CD4-positive, alpha-beta T cell treated with Interleukin-10 for 1 hour (primary cell): ENCODE measurements at places on chromosomes 11 and 22.

DNA sequence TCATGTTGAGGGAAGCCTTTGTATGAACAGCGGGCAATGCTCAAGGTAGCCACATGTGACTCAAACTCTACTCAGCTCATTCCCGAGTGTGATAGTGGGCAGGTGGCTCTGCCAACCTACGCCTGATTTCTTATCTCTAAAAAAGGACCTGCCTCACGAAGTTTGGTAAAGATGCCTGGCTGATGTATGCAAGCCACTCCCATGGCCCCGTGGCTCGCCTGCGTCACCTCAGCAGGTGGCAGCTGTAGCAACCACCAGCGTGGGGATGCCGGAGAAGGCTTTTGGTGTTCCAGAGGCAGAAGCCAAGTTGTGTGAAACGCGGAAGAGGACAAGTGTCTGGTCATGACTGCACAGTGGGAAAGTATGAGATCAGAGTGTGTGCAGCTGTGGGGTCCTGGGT lies 5.4 kb downstream of the FADS2 start:
- no peak for DNase-seq

DNA sequence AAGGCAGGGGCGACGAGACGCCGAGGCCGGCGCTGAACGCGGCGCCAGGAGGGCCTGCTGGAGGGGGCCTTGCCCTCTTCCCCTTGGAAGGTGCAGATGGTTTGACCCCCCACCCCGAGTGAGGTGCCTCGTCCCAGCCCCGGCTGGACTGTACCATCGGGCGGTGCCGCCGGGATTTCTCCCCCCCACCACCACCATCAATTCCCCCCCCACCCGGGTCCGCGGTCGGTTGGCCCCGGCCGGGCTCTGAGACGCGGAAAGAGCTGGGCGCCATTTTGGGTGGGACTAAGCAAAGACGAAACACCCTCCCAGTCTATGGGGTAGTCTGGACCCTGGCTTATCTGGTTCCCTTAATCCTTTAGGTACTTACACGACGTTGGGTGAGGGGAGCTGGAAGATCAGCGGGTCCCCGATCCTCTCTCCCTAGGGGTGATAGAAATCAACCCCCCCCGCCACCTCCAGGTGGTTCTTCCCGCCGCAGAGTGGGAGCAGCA lies at the start of gene PRDM10:
Gene PRDM10 (minus strand): TSS at position 484 of the 494 bp plus-strand sequence. CDS start 41,871 bp downstream, outside the sequence.
- peak; percentile 96 for DNase-seq

- no peak for DNase-seq
Observed at GRCh38 chr11:67278135-67278938, 10.8 kb upstream of the ANKRD13D start.

DNA sequence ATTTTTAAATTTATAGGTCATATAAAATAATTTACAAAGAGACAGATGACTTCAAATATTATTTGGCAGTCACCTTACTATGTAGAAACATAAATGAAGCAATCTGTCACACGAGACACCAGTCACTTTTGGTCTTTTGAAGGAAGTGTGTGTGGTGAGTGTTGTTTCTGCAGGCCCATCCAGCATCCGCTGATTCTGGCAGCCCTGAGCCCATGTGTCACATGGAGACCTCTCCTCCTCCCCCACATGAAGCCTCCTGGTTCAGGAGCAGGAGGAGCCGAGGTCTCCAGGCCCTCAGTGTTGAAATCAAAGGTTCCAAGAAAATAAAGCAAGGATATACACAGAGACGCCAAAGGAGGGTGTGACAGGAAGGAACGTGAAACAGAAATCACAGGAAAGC lies 60.1 kb downstream of the ARFGAP3 start:
- no peak for DNase-seq

DNA sequence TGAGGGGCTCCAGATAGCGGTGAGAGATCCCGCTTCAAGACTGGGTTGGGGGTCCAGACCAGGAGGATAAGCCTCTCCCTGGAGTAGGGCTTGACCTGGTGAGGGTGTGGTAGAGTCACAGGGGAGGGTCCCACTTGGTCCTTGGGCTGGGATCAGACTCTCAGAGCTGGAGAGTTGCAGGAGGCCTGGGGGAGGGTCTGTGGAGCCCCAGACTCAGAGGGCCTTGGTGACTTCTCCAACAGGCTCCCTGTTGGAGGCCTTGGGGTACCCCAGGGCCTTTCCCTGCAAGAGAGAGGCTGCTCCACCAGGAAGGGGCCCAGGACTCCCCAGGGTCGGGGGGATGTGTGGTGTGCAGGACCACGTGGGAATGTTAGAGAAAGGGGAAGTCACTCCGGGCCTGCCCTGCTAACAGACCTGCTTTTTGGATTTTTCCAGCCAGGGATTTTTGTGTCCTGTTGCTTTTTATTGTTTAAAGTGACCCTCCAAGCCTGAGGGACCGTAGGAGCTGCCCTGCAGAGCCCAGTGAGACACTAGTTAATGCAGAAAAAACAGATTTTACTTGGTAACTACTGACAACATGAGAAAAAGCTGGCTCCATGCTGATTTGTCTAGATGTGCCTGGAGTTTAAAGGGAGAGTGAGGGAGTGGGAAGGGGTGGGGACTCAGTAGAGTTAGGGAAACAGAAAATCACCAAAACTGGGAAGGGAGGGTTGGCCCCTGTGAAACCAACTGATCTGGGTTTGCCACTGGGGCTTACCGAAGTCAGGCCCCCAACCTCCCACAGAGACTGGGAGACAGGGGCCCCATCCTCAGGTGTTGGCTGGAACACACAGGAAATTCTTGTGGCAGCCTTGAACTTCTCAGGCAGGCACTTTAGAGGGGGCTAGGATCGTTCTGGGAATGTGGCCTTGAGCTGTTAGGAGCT lies 801 bp upstream of the TXNRD2 start:
- DNase-seq = peak; percentile 9

DNA sequence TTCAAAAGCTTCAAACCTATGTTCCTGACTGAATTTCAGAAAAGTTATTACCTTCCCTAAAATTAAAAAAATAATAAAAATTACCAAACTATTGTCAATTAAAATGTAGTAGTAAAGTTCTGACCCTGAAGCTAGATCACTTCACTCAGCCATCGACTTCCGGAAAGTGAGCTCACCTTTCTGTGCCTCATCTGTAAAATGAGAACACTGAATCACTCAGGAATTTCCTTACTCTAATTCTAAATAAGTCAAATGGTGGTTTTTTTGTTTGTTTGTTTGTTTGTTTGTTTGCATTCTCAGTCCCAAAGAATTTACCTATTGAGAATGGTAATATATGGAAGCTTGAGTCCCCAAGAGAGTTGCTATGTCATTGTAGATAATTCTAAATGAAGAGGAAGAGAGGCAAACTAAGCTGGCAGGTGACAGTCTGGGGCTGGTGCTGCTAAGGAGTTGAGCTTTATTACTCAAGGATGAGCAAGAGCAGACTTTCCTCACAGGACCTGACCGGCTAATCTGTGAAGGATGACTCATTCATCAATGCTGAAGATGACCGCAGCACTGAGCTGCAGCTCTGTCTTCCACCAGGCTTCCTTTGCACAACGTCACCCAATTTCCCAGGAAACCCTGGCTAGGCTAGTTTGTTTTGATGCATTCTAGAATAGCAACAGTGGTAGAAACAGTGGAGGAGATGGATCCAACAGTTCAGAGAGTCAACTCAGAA lies 248.8 kb downstream of the RAB38 start:
- no peak for DNase-seq

DNA sequence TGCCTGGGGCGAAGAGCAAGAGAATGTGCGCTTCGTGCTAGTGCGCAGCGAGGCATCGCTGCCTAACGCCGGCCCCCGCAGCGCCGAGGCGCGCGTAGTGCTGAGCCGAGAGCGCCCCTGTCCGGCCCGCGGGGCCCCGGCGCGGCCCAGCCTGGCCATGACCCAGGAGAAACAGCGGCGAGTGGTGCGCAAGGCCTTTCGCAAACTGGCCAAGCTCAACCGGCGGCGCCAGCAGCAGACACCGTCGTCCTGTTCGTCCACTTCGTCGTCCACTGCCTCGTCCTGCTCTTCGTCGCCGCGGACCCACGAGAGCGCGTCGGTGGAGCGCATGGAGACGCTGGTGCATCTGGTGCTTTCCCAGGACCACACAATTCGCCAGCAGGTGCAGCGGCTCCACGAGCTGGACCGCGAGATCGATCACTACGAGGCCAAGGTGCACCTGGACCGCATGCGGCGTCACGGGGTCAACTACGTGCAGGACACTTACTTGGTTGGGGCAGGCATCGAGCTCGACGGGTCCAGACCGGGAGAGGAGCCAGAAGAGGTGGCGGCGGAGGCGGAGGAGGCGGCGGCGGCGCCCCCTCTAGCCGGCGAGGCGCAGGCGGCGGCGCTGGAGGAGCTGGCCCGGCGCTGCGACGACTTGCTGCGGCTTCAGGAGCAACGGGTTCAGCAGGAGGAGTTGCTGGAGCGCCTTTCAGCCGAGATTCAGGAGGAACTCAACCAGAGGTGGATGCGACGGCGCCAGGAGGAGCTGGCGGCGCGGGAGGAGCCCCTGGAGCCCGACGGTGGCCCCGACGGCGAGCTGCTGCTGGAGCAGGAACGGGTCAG lies 1.0 kb downstream of the RASSF10 start:
- DNase-seq = no peak

DNA sequence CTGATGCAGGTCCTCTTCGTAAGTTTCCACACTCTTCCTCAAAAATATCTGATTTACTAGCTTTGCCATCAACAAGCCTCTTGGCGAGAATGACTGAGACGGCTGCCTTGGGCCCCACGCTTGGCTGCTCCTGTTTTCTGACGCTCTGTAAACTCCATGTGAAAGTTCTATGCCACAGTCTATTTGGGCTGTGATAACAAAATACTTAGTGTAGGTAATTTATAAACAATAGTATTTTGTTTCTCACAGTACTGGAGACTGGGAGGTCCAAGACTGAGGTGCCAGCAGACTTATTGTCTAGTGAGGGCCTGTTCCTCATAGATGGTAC lies 123.2 kb upstream of the SORL1-AS1 start:
- DNase-seq = no peak

DNA sequence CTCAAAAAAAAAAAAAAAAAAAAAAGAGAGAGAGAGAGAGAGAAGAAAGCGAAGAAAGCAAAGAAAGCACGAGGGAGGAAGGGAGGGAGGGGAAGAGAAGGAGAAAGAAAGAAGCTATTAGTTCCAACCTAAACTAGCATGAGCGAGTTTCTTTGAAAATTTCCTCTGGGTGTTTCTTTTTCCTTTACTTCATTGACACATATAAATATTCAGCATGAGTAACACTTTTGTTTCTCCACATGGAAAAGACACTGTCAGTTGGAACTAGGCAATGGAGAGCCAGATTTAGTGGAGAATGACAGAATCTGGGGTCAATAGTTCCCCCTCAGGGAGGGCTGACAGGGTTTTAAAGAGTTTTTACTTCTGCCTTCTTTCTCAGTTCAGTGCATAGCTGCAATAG lies 257.4 kb downstream of the DDX10 start:
- DNase-seq = no peak

DNA sequence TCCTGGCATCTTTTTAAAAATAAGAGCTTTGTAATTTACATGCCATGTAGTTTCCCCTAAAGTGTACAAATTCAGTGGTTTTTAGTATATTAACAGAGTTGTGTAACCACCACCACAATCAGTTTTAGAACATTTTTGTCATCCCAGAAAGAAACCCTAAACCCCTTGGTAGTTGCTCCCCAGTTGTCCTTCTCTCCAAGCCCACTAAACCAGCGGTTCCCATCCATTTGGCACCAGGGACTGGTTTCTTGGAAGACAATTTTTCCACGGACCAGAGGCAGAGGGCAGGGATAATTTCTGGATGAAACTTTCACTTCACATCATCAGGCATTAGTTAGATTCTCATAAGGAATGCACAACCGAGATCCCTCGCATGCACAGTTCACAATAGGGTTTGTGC lies 22.6 kb downstream of the CABIN1 start:
- no peak for DNase-seq

DNA sequence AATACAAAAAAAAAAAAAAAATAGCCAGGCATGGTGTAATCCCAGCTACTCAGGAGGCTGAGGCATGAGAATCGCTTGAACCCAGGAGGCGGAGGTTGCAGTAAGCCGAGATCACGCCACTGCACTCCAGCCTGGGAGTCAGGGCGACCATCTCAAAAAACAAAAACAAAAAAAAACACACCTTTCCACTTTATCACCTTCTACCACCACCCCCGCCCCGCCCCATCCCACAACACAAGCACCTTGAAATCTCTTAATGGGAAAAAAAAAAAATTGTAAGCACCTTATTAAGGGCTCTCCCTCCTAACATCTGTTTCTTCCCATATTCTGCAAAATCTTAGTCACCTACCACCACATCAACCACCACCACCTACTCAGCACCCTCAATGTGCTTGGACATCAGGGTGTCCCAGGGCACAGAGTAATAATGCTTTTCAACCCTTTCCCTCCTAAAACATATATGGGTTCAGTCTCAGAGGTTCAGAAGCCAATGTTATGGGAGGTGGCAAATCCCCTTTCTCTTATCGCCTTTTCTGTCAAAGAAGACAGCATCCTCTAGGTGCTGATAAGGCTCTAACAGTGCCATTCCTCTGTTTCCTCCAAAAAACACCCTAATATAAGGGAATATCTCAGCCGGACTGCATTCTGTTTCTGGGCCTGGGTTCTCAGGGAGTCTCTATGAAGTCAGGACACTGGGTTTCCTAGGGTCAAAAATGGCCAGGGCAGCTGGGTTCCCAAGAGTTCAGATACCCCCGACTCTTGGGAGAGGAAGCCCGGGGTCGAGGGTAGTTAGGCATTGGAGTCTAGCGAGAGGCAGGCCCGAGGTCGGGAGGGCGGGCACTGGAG lies 718 bp downstream of the INTS5 start:
- DNase-seq = peak; percentile 75

GRCh38 chr11:34036456-34036855 lies 15.1 kb upstream of the CAPRIN1 start:
- no peak for DNase-seq

DNA sequence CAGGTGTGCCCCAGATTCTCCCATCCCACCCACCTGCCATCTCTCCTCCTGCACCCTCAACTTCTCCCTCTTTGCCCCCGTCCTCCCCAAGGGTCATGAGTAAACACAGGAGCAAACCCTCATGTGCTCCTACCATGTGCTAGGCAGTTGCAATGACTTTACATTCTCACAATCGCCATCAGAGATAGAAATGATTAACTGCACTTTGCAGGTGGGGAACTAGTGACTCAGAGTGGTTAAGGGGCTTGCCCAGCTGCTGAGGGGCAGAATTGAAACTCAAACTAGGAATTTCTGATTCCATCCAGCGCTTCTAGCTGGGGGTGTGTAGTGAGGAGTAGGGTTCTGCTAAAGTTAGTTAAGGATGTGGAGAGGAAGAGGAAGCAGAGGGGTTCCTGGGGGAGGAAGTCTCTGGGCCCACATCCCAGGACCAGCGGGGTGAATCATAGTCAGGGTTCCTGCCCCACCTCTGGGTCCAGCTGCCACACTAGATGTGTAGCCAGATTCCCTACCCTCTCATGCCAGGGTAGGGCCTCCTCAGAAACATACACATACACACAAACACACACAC lies 16.0 kb upstream of the PRG2 start:
- no peak for DNase-seq
